ENCODE measurements at places on chromosomes 11 and 22.

DNA sequence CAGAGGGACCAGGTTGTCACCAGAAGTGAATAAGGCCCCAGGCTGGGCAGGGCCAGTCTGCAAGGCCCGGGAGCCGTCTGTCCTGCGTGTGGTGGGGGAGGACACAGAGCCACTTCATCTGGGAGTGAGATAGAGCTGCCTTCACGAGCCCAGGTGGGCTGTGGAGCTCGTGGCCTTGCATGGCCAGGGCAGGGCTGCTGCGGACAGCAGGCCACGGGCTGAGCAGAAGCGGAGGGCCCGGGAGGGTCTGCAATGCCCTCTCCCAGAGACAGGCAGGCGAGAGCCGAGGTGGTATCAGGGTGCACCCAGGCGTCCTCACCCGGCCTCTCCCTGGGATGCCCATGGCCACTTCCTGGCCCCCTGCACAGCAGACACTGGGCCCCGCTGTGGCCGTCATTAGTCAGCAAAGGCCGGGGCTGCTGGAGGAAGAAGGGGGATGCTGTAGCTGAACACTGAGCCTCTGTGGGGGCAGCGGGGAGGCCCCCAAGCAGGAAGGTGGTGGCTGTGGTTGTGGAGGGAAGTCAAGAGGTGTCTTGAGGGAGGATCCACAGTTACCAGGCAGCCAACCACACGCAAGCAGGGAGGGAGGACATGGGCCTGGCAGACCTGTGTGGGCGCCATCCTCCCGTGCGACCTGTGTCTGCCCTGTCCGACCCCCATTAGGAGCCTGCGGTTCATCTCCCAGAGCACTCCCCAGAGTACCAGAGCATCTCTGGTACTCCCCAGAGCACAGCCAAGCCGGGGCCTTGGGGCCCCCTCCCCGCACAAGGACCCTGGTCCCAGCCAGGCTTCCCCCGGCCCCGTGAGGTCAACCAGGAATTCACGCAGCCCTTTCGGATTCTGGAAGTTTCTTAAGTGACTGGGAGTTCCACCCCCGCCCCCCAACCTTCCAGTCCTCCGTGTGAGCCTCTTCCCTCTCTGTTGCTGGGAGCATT lies 1109.5 kb downstream of the BRD1 start:
- DNase-seq: no peak

DNA sequence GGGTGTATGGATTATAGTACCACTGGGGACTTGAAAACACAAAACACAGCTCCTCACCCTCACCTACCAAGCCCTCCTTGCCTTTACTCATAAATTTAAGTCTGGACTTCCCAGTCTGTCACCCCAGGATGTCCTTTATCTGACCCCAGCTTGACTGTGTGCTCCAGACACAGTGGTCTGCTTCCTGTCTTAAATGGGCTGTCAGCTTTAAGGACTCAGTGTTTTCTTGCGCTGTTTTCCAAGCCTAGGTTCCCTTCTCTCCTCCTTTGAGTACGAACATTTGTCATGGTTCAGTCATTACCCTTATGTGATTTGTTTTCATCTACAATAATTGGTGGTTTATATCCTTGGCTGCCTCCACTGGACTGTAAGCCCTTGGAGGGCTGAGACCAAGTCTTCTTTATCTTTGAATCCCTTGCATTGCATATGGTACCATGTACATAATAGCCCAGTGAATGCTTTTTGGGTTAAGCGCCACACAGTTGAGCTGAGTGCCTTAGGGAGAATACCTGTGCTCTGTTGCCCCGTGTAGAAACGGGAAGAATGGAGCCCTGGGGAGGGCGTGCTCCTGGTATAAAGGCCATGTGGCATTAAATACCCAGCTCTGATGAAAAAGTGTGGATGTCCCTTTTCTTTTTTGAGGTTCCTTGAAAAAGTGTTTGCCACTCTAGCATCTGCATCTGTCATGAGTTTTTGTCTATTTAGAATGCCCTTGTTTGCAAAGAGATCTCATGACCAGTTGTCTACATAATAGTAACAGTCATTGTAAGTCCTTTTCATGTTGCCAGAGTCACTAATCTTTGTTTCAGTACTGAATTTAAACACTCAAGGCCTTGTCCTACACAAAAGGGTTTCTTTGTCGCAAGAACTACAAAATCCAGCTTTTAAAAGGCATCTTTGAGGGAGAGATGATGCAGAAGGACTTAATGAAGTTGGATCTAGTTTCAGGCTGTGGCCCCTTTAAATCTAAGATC lies 14.0 kb downstream of the PANX1 start:
- DNase-seq: no peak

- DNase-seq: no peak
Observed at GRCh38 chr22:37747080-37747714, 50.3 kb downstream of the TRIOBP start.

- DNase-seq: no peak
Observed at GRCh38 chr22:26409719-26410335, 19.2 kb upstream of the ASPHD2 start.

GRCh38 chr11:128388206-128388815 lies 199.0 kb downstream of the ETS1 start:
- DNase-seq: no peak

DNA sequence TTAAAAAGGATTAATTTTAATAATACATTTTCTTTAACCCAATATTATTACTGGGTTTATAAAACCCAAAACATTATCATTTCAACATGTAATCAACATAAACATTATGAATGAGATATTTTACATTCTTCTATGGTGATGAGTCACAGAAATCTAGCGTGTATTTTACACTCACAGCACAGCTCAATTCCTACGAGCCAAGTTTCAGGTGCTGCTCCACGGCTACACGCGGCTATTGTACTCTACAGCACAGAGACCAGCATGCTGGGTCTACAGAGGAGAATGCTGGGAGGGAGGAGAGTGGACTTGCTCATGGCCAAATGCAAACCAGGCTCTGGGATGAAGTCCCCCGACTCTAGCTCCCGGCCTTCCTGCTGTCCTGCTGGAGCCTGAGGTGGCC lies 72.0 kb upstream of the LMO1 start:
- DNase-seq: no peak

- DNase-seq: peak; percentile 54
Observed at GRCh38 chr11:80727315-80727714, 1286.5 kb upstream of the TENM4 start.

- no peak for DNase-seq
Observed at GRCh38 chr22:25485626-25486545, 78.6 kb upstream of the GRK3 start.

GRCh38 chr11:68044898-68045351 lies 6.1 kb downstream of the TCIRG1 start:
- DNase-seq: peak; percentile 83

- no peak for DNase-seq
Observed at GRCh38 chr11:94721565-94722292, 46.4 kb upstream of the AMOTL1 start.

- DNase-seq: no peak
Observed at GRCh38 chr11:104064034-104064630, 27.7 kb downstream of the DDI1 start.

GRCh38 chr11:70185348-70186055 lies 17.6 kb upstream of the FADD start:
- DNase-seq: no peak

DNA sequence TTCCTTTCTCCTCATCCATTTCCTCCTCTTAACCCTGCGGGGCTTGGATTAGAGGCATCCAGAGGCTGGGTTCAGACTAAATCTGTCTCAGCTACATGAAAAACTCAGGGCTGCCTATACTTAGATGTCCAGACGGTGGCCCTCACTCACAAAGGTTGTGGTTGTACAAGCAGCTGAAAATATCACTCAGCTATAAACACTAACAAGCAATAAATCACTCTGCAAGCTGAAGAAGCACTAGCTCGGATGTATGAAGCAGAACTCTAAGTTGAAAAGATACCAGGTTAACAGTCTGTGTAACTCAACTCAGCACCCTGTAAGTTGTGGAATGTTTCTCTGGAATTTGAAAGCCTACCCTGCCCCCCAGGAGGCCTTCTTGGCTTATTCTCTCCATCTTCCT lies 82.9 kb downstream of the EXT2 start:
- no peak for DNase-seq

Data from posterior cingulate gyrus (tissue), 11 donors.